ENCODE measurements at places on chromosomes 11 and 22.

GRCh38 chr22:22210375-22210774 is 34.2 kb upstream of the VPREB1 start:
- no peak for DNase-seq

- no peak for DNase-seq
Measured at GRCh38 chr11:120894202-120894985, 129.5 kb upstream of the TBCEL start.

DNA sequence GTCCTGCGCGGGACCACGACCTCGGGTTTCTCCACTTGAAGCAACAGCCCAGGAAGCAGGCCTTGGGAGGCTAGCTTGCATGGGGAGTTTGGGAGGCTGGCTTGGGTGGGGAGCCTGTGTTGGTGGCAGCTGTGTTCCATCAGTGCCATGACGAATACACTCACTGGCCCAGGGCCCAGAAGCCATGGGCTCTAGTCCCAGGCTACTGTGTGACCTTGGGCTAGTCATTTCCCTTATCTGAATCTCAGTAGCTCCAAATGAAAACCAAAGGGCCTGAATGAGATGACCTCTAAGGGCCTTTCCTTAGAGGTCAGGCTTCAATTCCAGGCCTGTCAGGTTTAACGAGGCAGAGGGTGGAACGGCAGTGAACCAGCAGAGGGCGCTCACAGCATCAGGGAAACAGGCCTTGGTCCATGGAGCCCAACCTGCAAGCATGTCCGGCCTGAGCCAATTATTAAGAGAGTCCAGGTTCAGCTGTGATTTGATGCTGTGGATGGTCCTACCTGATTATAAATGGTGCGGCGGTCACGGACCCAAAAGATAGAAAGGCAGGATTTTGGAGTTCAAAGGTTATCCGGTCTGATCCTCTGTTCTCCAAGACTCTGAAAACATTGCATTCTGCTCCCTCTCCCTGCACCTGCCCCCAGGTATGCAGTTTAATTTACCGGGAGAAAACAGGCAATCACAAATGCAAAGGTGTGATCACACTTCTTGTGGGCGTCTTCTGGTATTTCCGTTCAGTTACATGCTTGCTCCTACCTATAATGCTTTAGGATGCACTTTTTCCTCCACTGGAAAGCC is 15.9 kb downstream of the PTPN5 start:
- DNase-seq: peak; percentile 81

DNA sequence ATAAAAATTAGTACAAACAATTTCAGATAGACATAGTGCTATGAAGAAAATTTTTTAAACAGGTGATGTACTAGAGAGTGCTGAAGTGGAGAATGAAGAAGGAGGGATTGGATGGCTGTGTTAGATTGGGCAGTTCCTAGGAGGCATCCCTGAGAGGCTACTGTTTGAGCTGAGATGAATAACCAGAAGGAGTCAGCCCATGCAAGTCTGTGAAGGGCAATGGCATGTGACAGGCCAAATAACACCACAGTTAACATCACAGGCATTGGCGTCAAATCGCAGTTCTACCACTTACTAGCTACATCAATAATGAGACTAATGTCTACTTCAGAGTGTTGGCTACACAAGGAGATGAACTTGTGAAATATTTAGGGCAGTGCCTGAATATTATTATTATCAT is 35.4 kb downstream of the HORMAD2 start:
- no peak for DNase-seq

GRCh38 chr22:35126993-35127392 is 61.0 kb downstream of the ISX start:
- DNase-seq: no peak
